Activated CD8-positive, alpha-beta T cell treated with anti-CD3 and anti-CD28 coated beads, Interleukin-2, amount 10 ng/mL, durations not matched to agents 7 days and 5 days (primary cell): ENCODE measurements at places on chromosomes 3 and 15. TPM values are rescaled to one million over a fixed set of nuclear protein-coding genes. Genes with fewer than 3 reads are reported as not detected.

GRCh38 chr3:37704064-37704463 lies 157.6 kb upstream of the CTDSPL start:
- H3K27ac ChIP-seq: no peak overlapping the region
- H3K4me3 ChIP-seq: no peak overlapping the region
- peaks cover 21% of the 10 kb centered on the region for H3K27me3 ChIP-seq
- no peaks in the 10 kb centered on the region for H3K36me3 ChIP-seq
- DNase-seq: no peak
- no peaks in the 10 kb centered on the region for H3K4me1 ChIP-seq

The DZIP3 gene
- total RNA-seq: 20.5 TPM

DNA sequence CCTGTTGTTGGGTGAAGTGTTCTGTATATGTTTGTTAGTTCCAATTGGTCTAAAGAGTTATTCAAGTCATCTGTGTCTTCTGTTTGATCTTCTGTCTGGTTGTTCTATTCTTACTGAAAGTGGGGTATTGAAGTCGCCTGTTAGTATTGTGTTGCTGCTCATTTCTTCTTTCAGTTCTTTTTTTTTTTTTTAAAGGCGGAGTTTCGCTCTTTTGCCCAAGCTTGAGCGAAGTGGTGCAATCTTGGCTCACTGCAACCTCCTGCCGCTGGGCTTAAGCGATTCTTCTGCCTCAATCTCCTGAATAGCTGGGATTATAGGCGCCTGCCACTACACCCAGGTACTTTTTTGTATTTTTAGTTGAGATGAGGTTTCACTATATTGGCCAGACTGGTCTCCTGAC lies 23.5 kb downstream of the PFN2 start:
- no peaks in the 10 kb centered on the region for H3K27me3 ChIP-seq
- H3K4me1 ChIP-seq: no peaks in the 10 kb centered on the region
- H3K4me3 ChIP-seq: no peak overlapping the region
- H3K36me3 ChIP-seq: peaks cover 22% of the 10 kb centered on the region
- H3K27ac ChIP-seq: no peak overlapping the region

GRCh38 chr3:189103208-189103607 lies 68.6 kb upstream of the TPRG1 start:
- no peak overlapping the region for H3K27ac ChIP-seq
- no peak for DNase-seq
- no peak overlapping the region for H3K4me3 ChIP-seq
- H3K27me3 ChIP-seq: peaks cover 8% of the 10 kb centered on the region

The FAM43A gene
- total RNA-seq: 1.2 TPM

- H3K4me1 ChIP-seq: peaks cover 38% of the 10 kb centered on the region
- no peak overlapping the region for H3K4me3 ChIP-seq
- peak; percentile 32 for DNase-seq
- H3K27me3 ChIP-seq: peaks cover 7% of the 10 kb centered on the region
- H3K27ac ChIP-seq: peak overlapping the region; percentile 30
Measured at GRCh38 chr3:119700269-119700919, 2.4 kb upstream of the CFAP91 start.

- H3K27me3 ChIP-seq: no peaks in the 10 kb centered on the region
- H3K27ac ChIP-seq: no peak overlapping the region
- H3K4me1 ChIP-seq: peaks cover 15% of the 10 kb centered on the region
- peaks cover 62% of the 10 kb centered on the region for H3K36me3 ChIP-seq
Measured at GRCh38 chr15:52551762-52552161, 17.1 kb downstream of the ARPP19 start.
